ENCODE measurements at places on chromosomes 4 and X.

DNA sequence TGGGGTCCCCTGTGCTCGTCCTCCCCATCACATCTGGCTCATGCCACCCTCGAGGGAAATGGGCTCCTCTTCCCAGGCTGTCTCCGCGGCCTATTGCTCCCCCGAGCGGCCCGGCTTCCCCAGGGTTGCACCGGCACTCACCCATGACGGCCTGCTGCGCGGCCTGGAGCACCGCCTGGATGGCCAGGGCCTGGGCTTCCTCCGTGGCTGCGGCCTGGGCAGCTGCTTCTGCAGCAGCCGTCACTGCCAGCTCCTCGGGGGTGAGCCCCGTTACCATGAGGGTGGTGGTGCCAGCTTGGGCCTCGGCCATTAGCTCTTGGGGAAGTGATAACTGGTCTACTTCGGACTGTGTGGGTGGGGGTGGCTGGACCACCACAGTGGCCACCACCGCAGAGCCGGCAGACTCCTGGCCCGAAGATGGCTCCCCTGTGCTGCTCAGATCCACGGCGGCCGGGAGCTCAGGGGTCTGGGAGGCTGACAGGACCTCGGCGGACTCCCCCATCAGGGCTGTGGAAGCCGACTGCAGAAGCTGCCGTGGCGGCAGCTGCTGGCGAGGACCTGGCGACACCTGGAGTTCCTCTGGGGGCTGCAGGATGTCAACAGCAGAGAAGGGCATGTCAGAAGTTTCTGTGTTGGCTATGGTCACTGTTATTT lies 8.1 kb upstream of the RENBP start:
- no peak for DNase-seq

GRCh38 chr4:76879731-76880364 lies 18.1 kb downstream of the SOWAHB start:
- DNase-seq = no peak

GRCh38 chr4:2248044-2248780 lies 6.3 kb upstream of the HAUS3 start:
- DNase-seq = no peak

- DNase-seq = no peak
Measured at GRCh38 chr4:176558661-176559060, 234.1 kb downstream of the VEGFC start.

GRCh38 chr4:111108153-111108552 lies 485.3 kb upstream of the PITX2 start:
- no peak for DNase-seq

- no peak for DNase-seq
Measured at GRCh38 chr4:106041294-106042002, 146.2 kb downstream of the NPNT start.

DNA sequence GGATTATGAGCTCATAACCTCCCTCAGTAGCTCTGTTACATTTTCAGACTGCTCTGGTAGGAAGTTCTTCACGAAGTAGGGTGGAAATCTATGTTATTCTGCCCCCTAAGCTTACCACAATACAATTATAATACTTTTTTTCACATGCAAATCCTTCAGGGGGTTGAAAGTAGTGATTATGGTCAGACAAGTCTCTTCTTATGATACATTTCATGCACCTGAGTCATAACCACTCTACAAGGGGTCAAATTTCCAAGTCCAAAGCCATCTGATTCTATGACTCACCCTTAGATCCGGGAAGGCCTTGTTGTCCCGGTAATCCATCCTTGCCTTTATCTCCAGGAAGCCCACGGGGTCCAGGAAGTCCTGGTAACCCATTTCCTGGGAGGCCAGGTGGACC lies 95.2 kb downstream of the ATG4A start:
- peak; percentile 75 for DNase-seq

DNA sequence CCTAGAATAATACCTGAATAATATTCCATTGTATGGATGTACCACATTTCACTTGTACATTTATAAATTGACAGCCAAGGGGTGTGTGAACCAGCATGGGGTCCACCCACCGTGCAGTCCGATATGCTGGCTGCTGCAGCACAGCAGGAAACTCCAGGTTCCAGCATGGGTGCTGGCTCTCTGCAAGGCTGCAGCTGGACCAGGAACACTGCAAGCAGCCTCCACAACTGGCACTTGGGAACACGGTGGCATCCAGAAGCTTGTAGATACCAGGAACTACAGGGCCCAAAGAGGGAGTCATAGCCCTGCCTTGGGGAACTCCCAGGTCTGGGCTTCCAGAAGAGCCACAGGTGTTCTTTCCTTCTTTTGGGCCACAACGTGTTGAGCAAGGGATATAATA lies 91.2 kb downstream of the NXF2 start:
- DNase-seq = no peak

Data from retinal pigment epithelial cell (primary cell).